Naive thymus-derived CD8-positive, alpha-beta T cell (primary cell): ENCODE measurements at places on chromosomes 3 and 15. TPM values are rescaled to one million over a fixed set of nuclear protein-coding genes. Genes with fewer than 3 reads are reported as not detected.

GRCh38 chr3:38455639-38456430, 2.1 kb downstream of the ACVR2B start:
- H3K27me3 ChIP-seq = no peaks in the 10 kb centered on the region
- peaks cover 29% of the 10 kb centered on the region for H3K4me1 ChIP-seq
- DNase-seq = no peak
- H3K4me3 ChIP-seq = peak overlapping the region; percentile 90
- H3K27ac ChIP-seq = peak overlapping the region; percentile 29

GRCh38 chr3:150396956-150397550, 11.0 kb upstream of the TSC22D2 start:
- H3K27ac ChIP-seq = no peak overlapping the region
- no peak overlapping the region for H3K4me3 ChIP-seq
- H3K36me3 ChIP-seq = no peaks in the 10 kb centered on the region
- no peak for DNase-seq
- H3K4me1 ChIP-seq = no peaks in the 10 kb centered on the region
- H3K27me3 ChIP-seq = peaks cover 2% of the 10 kb centered on the region

Gene APOD
- total RNA-seq = not detected

- H3K27ac ChIP-seq = no peak overlapping the region
- DNase-seq = no peak
- no peak overlapping the region for H3K4me3 ChIP-seq
- no peaks in the 10 kb centered on the region for H3K27me3 ChIP-seq
Observed at GRCh38 chr3:24483873-24484272, 10.8 kb downstream of the THRB start.

- H3K27ac ChIP-seq = peak within 1 kb of the TSS; percentile 98
- peak; percentile 30 for DNase-seq
- H3K36me3 ChIP-seq = no peaks in the 10 kb centered on the region
- no peaks in the 10 kb centered on the region for H3K27me3 ChIP-seq
- peak within 1 kb of the TSS; percentile 96 for H3K4me3 ChIP-seq
Observed at GRCh38 chr3:195907934-195908693, at the start of gene TNK2. TNK2 (minus strand) TSS chr3:195908551; CDS start chr3:195888588, 19,963 bp downstream.

DNA sequence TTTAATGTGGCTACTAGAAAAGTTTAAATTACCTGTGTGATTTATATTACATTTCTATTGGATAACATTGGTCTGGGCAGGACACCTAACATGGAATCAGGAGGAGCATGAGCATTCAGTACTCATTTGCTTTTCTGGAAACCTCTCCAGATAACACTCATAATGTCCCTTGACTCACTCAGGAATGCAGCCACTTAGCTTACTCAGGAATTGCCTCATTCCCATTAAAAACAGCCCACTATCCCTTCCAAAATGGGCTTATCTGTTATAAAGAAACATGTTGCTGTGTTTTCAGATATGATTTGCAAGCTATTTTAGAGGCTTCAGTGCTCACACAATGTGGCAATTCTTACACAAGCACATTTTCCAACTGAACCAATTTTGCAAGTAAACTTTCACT, 17.1 kb downstream of the GBE1 start:
- no peaks in the 10 kb centered on the region for H3K27me3 ChIP-seq
- H3K36me3 ChIP-seq = no peaks in the 10 kb centered on the region
- H3K4me1 ChIP-seq = no peaks in the 10 kb centered on the region
- H3K4me3 ChIP-seq = no peak overlapping the region
- DNase-seq = no peak
- H3K27ac ChIP-seq = no peak overlapping the region

- H3K4me3 ChIP-seq = no peak overlapping the region
- DNase-seq = no peak
- no peaks in the 10 kb centered on the region for H3K36me3 ChIP-seq
- H3K4me1 ChIP-seq = no peaks in the 10 kb centered on the region
- H3K27me3 ChIP-seq = no peaks in the 10 kb centered on the region
- no peak overlapping the region for H3K27ac ChIP-seq
Observed at GRCh38 chr3:60177726-60178125, 1073.5 kb downstream of the FHIT start.

DNA sequence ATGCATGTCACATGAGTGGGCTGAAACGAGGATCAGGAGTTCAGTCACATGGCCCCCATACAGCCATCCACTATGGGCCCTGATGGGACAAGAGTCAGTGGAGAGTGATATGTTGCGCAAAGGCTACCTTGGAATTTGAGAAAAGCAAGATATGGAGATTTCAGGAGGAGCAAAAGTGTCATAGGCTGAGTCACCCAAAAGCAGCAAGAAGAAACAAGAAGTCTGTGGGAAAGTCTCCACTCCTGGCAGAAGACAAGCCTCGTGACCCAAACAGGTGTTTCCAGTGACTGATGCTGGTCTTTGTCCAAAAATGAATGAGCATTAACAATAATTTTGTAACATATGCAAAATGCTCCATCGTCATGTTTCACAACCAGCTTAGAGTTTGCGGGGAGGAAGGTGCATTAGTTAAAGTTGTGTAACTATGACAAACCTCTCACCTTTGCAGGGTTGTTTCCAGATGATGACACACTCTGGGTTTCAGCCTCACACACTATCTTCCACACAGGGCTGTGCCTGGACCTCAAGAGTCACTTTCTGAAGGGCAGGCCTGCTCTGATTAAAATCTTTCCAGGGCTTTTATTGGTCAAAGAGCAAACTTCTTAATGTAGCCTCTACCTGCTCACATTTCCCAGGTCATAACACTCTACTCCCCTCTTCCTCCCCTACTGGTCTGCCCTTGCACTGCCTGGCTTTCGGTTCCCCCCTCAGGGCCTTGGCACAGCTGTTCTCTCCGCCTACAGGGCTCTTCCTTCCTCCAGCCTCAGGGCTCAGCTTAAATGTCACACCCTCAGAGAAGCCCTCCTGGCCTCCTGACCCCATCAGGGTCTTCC, 3.9 kb upstream of the DNASE1L3 start:
- no peak for DNase-seq
- no peak overlapping the region for H3K4me3 ChIP-seq
- H3K4me1 ChIP-seq = peaks cover 14% of the 10 kb centered on the region
- H3K27me3 ChIP-seq = peaks cover 2% of the 10 kb centered on the region

Gene LIPH
- not detected for total RNA-seq

GRCh38 chr3:24500806-24501205, 6.2 kb upstream of the THRB start:
- no peak for DNase-seq
- peaks cover 1% of the 10 kb centered on the region for H3K4me1 ChIP-seq
- H3K4me3 ChIP-seq = no peak overlapping the region
- no peak overlapping the region for H3K27ac ChIP-seq

DNA sequence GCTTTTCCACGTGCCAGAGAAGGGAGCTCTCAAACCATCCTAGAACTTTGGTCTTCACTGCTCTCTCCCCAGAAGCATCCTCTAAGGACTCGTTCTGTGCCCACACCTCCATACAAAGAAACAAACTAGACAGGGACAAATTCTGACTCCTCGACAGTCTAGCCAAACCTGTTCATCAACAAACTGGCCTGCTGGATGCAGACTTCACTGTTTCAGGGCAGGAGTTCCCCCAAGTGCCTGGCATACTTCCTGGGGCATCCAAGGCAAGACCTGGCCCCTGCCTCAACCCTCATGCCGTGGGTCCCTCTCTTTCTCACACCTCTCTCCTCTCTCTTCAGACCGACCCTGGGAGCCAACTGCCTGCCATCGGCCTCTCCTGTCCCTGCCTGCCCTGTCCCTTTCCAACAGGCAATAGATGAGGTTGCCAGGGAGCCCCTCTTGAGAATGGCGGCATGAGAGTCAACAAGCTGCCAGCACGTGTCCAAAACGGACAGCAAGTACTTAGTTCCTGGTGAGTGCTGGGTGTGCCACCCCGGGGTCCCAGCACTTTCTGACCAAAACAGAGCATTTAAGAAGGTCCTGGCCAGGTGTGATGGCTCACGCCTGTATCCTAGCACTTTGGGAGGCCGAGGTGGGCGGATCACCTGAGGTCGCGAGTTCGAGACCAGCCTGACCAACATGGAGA, 79.1 kb upstream of the HES1 start:
- H3K36me3 ChIP-seq = no peaks in the 10 kb centered on the region
- H3K27ac ChIP-seq = no peak overlapping the region
- peaks cover 9% of the 10 kb centered on the region for H3K4me1 ChIP-seq
- H3K4me3 ChIP-seq = no peak overlapping the region
- peaks cover 15% of the 10 kb centered on the region for H3K27me3 ChIP-seq

DNA sequence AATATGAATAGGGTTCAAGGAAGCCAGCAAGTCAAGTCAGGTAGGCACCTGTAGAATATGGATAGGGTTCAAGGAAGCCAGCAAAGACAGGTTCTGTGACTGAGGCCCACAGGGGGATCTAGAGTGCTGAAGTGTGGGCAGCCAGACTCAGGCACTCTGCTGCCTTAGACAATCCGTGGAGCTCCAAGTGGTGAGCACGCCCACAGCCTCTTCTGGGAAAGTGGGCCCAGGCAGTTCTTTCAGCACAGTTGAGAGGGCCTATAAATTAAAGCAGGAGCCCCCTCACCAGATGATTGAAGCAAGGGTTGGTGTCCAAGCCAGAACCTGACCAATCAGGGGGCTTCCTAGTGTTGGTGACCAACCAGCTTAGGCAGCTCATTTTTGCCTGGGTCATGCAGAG, 51.0 kb downstream of the ANP32A start:
- no peaks in the 10 kb centered on the region for H3K36me3 ChIP-seq
- no peaks in the 10 kb centered on the region for H3K4me1 ChIP-seq
- DNase-seq = no peak
- H3K27me3 ChIP-seq = no peaks in the 10 kb centered on the region
- no peak overlapping the region for H3K27ac ChIP-seq
- H3K4me3 ChIP-seq = no peak overlapping the region

- H3K36me3 ChIP-seq = no peaks in the 10 kb centered on the region
- peaks cover 47% of the 10 kb centered on the region for H3K4me1 ChIP-seq
- no peak overlapping the region for H3K27ac ChIP-seq
- DNase-seq = no peak
- peak overlapping the region; percentile 86 for H3K4me3 ChIP-seq
- H3K27me3 ChIP-seq = no peaks in the 10 kb centered on the region
Observed at GRCh38 chr3:13072600-13073325, 466 bp downstream of the IQSEC1 start.

DNA sequence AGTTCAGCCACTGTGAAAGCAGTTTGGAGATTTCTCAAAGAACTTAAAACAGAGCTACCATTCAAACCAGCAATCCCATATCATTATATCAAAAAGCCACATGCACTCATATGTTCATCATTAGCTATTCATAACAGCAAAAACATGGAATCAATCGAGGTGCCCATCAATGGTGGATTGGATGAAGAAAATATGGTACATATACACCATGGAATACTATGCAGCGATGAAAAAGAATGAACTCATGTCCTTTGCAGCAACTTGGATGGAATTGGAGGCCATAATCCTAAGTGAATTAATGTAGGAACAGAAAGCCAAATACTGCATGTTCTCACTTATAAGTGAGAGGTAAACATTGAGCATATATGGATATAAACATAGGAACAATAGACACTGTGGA, 32.1 kb downstream of the IMPG2 start:
- no peak for DNase-seq
- H3K36me3 ChIP-seq = peaks cover 8% of the 10 kb centered on the region
- no peak overlapping the region for H3K27ac ChIP-seq
- no peak overlapping the region for H3K4me3 ChIP-seq

DNA sequence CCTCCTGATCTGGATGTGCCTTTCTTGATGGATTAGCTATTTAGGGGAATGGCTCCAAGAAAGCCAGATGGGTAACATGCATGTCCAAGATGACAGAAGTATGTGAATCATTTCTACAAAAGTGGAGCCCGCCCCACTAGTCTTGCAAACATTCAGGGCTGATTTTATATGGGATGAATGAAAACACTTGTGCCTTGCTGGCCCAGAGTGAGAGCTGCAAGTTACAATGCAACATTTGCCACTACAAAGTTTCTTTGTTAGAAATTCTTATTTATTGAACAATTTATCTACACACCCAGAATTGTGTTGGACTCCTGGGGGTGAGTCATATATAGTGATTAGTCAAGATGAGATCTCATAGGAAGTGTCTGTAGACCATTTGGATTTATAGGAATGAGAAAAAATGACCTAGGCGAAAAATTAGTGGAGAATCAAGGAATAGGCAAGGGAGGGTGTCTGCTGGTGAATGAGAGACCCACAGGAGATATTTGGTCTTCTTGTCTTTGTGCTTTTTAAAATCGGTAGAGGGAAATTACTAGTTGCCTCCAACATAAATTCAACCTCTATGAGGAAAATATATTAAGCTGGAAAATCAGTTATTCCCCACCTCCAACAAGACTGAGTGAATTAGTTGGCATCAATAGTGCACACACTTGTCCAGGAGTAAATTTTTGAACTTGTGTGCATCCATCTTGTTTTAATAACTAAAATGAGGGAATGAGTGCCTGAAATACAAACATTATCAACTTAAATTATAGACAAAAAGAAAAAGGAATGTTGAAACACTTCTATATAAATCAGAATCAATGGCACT, 53.5 kb upstream of the DCBLD2 start:
- H3K4me3 ChIP-seq = no peak overlapping the region
- H3K27ac ChIP-seq = no peak overlapping the region
- H3K36me3 ChIP-seq = no peaks in the 10 kb centered on the region
- peaks cover 6% of the 10 kb centered on the region for H3K27me3 ChIP-seq
- H3K4me1 ChIP-seq = no peaks in the 10 kb centered on the region

- DNase-seq = no peak
- no peaks in the 10 kb centered on the region for H3K36me3 ChIP-seq
- H3K27ac ChIP-seq = no peak overlapping the region
- no peak overlapping the region for H3K4me3 ChIP-seq
- peaks cover 23% of the 10 kb centered on the region for H3K4me1 ChIP-seq
Observed at GRCh38 chr15:57221134-57221533, 155.2 kb upstream of the CGNL1 start.

- peak overlapping the region; percentile 100 for H3K4me3 ChIP-seq
- H3K27ac ChIP-seq = peak overlapping the region; percentile 100
- peaks cover 72% of the 10 kb centered on the region for H3K36me3 ChIP-seq
- DNase-seq = no peak
- no peaks in the 10 kb centered on the region for H3K27me3 ChIP-seq
Observed at GRCh38 chr15:44713006-44713966, 2.0 kb downstream of the B2M start.

Gene NRROS
- total RNA-seq = 3.4 TPM

DNA sequence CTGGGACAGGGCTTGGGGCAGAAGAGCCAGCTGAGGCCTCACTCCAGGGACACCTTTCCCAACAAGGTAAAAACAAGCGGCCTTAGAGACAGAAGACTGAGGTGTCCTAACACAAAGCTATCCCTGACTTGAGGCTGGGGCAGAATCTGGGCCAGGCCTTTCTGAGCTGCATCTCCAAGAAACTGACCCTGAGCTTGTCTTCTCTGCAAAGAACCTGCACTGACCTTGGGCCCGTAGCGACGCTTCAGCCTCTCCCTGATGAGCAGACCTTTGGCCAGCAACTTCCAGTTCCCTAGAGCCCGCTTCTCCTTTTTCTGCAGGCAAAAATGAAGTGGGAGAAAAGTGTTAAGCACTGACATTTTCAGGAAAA, 22.2 kb downstream of the TMEM43 start:
- H3K27me3 ChIP-seq = no peaks in the 10 kb centered on the region
- H3K27ac ChIP-seq = peak overlapping the region; percentile 89
- peaks cover 50% of the 10 kb centered on the region for H3K36me3 ChIP-seq

Gene ATP8B4
- total RNA-seq = 0.18 TPM
